ENCODE measurements at places on chromosomes 12 and 14.
A peak's percentile ranks its signal among the peaks of the same experiment; 100 is the strongest.

- no peak for DNase-seq
These were observed 11.5 kb downstream of the FICD start for GRCh38 chr12:108526482-108527165.

GRCh38 chr12:49936925-49937324 lies 13.6 kb upstream of the AQP2 start:
- no peak for DNase-seq

DNA sequence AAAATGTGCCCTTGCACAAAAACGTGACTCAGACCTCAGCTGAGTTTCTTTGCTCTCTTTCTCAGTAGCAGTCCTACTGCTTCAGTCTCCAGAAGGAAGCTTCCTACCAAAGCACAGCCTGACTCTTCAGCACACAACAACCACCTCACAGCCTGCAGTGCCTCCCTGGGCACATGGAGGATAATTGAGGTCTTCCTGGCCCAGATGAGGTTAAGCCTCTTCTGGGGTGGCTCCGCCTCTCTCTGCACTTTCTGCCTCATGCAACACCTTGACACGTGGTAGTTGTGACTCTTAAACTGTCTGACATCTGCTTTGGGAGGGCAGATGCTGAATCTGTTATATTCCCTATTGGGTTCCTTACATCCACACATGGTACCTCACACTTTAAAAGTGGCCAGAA lies 33.8 kb downstream of the GIT2 start:
- DNase-seq, result no peak

DNA sequence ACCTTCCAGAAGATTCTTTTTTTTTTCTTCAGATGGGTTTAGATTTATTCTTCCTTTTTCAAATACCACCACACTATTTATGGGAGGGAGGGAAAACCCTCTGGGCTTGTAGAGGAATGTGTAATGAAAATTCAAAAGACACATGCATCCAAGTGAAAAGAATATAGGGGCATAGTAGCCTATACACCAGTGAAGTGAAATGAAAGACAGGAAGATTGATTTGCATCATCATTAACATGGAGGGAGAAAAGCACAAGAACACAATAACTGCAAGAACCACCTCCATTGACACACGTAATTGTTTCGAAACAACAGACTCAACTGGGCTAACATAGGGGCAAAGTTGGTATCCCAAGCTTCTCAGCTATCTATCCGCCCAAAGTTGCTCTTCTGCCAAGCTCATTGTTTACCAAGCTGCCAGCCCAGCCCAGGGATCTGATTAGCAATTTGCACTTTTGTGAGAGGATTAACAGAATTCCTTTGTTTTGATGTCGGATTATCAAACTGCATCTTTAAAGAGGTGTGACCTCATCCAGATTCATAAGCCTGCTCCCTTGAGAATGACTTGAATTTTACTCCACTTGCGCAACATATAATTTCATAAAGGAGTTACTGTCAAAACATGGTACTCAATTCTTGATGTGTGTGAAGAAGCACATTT lies 430.5 kb upstream of the SOX5 start:
- no peak for DNase-seq

DNA sequence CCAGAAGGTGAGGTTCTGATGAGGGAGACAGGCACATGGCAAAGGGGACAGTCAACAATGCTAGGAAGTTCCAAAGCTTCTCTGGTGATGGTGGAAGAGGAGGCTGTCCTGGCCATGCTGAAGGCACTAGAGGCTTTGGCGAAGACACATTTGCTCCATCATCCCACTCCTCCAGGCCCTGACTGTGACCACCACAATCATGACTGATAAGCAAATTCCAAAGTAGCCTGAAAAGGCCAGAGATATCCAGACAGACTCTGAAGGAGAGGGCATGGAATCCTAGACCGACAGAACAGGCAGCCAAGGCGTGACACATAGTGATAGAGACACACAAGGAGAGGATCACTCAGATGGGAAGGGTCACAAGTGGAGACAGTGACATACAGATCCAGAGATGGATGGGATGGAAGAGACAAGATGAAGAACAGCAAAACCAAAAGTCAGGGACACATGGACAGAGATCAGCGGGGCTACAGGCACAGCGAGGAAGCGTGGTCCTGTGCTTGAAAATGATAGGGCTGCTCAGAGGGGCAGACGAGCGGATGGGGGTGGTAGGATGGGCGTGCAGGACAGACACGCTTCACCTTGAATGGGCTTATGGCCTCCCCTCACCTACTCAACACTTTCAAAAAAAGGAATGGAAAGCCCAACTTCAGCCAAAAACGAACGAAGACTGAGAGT lies 1.3 kb downstream of the ZFHX2 start:
- no peak for DNase-seq

DNA sequence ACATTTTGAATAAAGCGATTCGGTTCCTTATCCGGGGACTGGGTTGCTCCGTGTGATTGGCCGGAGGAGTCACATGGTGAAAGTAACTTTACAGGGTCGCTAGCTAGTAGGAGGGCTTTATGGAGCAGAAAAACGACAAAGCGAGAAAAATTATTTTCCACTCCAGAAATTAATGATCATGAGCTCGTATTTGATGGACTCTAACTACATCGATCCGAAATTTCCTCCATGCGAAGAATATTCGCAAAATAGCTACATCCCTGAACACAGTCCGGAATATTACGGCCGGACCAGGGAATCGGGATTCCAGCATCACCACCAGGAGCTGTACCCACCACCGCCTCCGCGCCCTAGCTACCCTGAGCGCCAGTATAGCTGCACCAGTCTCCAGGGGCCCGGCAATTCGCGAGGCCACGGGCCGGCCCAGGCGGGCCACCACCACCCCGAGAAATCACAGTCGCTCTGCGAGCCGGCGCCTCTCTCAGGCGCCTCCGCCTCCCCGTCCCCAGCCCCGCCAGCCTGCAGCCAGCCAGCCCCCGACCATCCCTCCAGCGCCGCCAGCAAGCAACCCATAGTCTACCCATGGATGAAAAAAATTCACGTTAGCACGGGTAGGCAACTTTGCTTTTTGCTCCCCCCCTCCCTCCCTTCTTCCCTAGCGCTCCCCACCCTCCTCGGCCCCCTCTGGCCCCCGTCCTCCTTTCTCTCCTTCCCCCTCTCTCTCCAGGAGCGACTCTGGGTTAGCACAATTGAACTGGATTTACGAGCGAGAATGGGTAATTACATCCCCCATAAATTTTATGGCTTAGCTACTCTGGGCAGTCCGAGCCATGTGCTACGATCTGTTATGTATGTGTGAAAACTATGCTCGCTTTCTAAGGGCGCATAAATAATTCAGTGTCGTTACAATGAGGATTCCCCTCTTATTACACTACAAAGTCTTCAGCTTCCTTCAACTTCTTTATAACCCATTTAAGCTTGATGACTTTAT lies at the start of gene HOXC4:
Gene HOXC4 (plus strand): TSS at position 85 of the 991 bp plus-strand sequence. CDS start 88 bp downstream, at position 173.
- DNase-seq, result peak; percentile 69

DNA sequence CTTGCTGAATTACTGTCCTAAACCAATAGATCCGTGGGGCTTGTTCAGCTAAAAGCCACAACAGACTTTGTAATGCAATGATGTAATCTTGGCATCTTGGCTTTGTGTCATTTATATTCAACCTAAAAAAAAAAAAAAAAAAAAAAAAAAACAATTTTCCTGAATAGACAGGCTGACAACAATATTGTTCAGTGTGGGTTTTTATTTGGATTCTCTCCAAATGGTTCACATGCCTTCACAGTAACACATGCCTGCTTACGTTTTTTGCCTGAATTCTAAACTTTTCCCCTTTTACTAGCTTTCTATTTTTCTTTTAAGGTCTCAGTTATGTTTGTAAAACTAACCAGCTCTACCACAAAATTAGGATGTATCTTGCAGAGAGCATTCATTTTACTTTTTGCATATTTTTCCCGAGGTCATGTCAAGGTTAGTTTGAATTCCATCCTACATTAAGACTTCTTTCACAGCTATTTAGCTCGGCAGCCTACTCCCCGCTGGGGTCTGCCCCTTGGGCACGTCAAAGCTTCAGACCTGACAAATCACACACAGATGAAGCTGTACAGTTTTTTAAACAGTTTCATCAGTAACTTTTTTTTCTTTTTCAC lies 213.7 kb upstream of the NPAS3 start:
- no peak for DNase-seq

GRCh38 chr14:103393676-103394626 lies 8.7 kb downstream of the MARK3 start:
- peak; percentile 83 for DNase-seq

DNA sequence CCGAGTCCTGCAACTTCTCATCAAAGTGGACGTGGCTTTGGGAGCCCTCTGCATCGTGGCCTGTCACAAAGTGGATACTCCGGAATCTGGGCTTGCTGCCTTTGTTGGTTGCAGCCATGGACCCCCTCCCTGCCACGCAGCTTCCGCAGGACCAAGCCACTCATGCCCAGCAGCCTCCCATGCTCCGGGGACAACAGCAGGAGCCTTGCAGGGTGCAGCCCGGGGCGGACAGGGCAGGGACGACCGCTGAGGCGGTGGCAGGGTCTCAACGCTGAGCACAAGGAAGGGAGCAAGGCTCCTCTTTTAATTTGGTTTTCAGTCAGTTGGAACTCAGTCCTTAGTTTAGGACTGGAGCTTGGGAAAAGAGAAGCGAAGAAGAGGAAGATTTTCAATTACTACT lies 12.1 kb upstream of the ADCY6 start:
- DNase-seq, result no peak

DNA sequence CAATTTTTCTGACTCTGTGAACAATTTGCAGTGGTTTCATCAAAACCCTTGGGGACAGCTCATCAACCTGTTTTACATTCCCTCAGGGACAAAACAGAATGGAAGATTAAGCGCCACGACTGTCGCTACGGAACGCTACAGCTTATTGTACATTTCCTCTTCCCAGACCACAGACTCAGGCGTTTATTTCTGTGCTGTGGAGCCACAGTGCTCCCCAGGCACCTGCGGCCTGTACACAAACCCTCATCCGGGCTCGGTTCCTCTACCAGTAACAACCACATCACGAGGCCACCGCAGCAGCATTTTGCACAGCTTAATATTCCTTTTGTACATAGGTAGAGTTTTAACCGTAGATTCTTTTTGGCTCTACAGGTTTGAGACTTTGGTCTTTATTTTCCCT lies 397.4 kb upstream of the OR4E1 start:
- DNase-seq, result peak; percentile 74

Measured in common myeloid progenitor, CD34-positive (primary cell).